ENCODE measurements at places on chromosomes 11 and 22. TPM values are rescaled to one million over a fixed set of nuclear protein-coding genes. Genes with fewer than 3 reads are reported as not detected.

DNA sequence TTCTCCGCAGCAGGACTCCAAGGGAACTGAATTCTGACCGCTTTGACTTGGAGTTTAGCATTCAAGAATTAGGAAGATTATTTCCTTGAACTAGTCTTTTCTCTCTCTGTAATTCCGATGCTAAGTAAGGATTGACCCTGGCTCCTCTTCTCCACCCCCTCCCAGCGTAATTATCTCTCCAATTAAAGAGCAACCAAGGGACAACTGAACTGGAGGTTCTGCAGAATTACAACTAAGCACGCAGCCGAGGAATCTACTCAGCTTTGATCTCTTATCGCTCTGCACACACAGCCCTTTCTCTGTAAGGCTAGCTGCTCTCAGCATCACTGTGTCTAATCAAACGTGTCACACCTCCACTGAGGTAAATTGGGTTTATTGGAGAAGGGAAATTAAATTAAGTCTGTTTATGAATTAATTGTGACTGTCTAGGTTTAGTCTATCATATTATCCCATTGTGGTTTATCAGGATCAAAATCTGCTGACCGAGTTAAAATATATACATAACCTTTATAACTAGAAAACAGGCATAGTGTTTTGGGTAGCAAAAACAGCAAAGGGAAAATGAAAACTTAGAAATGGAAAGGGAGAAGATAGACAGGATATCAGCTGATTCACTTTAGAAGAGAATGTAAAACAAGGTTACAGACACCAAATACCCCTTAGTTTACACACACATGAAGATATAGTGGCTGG is 241.3 kb upstream of the LARGE1 start:
- no peak for DNase-seq

GRCh38 chr11:47384498-47384897 is 6.2 kb upstream of the SPI1 start:
- DNase-seq, result no peak

GRCh38 chr11:81585390-81585933 is 1148.2 kb downstream of the FAM181B start:
- no peak for DNase-seq

DNA sequence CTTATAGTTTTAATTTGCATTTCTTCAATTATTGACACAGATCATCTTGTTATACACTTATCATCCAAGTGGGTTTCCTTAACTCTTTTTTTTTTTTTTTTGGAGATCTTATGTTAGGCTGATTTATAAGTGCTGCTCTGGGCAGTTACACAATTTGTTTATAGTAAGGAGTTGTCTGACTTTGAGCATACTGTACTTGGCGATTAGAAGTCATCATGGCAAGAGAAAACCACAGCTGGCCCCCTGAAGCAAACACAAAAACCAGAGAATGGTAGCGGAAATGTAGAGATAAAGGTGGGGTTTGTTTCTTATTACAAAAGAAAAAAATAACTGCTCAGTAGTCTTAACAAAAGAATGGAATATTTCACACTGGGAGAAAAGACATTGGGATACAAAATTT is 292.6 kb downstream of the SWAP70 start:
- no peak for DNase-seq

- no peak for DNase-seq
These were observed 16.0 kb downstream of the FAM83F start for GRCh38 chr22:40010746-40011145.

DNA sequence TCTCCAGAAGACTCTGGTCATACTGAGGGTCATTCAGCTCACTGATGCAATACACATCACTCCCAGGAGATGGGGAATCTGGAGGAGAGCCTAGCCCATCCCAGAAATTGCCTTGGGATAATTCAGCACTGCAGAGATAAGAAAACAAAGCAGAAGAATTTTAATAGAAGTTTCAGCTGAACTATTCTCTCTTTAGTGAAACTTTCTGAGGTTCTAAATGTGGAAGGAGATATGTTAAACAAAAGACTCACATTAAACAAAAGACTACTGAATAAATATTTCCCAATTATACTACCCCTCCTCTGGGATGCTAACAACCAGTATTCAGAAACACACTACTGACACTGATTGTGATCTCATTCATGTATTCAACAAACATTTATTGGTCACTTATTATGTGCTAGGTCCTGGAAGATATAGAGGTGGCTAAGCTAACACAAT is 47.8 kb downstream of the C2CD3 start:
- no peak for DNase-seq

- DNase-seq, result peak; percentile 75
These were observed 53.0 kb downstream of the MICAL2 start for GRCh38 chr11:12163181-12163941.

- no peak for DNase-seq
These were observed 99.6 kb downstream of the CSNK2A3 start for GRCh38 chr11:11253497-11253896.

- no peak for DNase-seq
These were observed 108.6 kb downstream of the BRD1 start for GRCh38 chr22:49719046-49719445.

- no peak for DNase-seq
These were observed 3.8 kb downstream of the COA4 start for GRCh38 chr11:73872749-73873357.

DNA sequence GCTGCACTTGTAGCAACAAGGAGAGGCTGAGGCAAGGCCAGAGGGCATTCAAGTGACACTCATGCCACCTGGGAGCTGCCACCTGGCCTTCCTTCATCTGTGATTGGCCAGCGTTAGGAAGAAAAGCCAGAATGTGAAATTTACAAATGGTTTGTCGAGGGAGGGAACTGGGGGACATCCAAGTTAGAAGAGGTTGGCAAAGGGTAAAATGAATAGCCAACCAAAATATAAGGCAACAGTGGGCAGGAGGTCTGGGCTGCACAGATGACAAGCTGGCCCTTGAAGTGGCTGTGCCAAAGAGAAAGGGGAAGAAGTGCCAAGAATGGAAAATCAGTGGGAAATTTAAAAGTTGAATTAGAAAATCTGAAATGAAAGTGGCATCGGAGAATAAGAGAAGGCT is 221.4 kb downstream of the C11orf91 start:
- DNase-seq, result no peak

DNA sequence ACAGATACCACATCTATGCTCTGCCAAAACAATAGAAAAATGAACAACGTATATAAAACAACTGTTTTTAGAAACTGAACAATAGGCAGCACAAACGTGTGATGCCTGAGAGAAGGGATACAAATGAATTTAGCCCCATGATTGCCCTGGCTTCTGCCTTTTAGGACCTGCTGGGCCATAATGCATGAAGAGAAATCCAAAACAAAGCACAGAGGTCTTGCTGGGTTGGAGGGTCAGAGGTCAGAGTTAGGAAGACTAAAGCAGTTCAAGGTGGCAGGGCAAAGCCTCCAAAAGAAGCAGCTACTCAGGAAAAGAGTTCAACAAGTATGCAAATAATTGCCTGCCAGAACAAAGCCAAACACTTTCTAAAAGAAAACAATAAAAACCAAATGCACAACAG is 138.5 kb downstream of the TTC28 start:
- no peak for DNase-seq

GRCh38 chr11:8652140-8652539 is 30.3 kb downstream of the TRIM66 start:
- peak; percentile 89 for DNase-seq

DNA sequence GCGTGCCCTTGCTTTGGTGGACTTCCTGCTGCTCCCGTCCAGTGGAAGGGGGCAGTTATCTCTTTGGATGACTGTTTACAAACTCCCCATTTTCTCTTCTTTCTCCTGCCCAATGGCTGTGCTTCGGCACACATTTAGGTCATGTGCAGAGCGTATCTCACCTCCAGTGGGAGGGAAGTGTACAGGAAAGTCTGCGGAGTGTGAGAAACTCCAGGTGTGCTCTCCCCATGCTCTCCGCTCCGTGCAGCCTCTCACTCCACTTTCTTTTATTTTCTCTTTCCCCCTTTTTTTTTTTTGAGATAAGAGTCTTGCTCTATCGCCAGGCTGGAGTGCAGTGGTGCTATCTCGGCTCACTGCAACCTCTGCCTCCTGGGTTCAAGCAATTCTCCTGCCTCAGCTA is 11.9 kb upstream of the TEF start:
- DNase-seq, result no peak

- no peak for DNase-seq
These were observed 56.0 kb upstream of the CHRM4 start for GRCh38 chr11:46447544-46447943.

The LMO2 gene
- total RNA-seq, result 1.6 TPM

The SLC37A2 gene
- total RNA-seq, result 14.9 TPM

The ZNF214 gene
- 2.1 TPM for total RNA-seq

The ANGPTL5 gene
- not detected for total RNA-seq

The ATP5MG gene
- 193 TPM for total RNA-seq

The LDHAL6A gene
- not detected for total RNA-seq

The LPXN gene
- total RNA-seq, result 14.9 TPM

The CDC42BPG gene
- total RNA-seq, result 11.1 TPM
